Fibroblast of skin of abdomen (primary cell): ENCODE measurements at places on chromosomes 4 and X.

GRCh38 chr4:14404730-14405129, 597.6 kb upstream of the CPEB2 start:
- no peak for DNase-seq

DNA sequence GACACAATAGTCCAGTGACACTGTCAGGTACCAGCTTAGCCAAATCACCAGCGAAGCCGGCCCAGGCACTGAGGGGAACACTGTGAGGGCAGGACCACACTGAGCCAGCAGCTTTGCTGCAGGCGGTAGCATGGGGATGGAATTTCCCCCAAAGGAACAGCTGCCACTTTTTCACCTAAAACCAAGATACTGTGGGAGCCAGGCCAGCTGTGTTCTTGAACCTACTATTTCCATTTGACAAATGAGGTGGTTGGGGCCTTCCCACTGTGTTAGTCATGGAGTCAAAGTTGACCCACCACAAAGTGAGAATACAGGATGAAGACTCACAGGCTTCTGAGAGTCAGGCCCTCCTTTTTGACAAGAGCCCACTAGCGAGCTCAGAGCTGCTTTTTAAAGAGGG, 70.7 kb upstream of the SH3RF1 start:
- DNase-seq, result peak; percentile 84

DNA sequence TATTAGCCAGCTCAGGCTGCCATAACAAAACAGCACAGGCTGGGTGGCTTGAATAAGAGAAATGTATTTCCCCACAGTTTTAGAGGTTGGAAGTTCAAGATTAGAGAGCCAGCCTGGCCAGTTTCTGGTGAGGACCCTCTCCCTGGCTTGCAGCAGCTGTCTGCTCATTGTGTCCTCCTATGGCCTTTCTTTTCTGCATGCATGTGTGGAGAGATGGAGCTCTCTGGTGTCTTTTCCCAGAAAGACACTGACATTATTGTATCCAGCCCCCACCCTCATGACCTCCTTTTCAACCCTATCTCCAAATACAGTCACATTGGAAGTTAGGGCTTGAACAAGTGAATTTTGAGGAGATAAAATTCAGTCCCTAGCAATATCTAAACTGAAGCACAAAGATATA, 263.8 kb upstream of the PABPC4L start:
- DNase-seq, result no peak

DNA sequence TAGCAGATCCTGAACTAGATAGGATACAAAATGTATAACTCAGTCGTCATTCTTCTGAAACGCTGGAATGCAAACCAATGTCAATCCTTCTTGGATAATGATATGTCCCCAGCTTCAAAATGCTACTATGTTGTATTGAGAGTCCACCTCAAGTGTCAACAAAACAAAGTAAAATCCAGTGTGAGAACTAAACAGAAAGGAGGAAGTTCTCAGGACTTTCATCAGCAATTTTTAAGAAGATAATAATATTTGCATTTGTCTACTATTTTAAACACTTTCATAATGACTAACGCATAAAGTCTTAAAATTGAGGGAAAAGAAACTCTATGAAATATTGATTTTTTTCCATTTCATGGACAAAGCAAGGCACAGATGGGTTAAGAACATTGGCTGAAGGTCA, 36.3 kb downstream of the SOD3 start:
- DNase-seq, result no peak

DNA sequence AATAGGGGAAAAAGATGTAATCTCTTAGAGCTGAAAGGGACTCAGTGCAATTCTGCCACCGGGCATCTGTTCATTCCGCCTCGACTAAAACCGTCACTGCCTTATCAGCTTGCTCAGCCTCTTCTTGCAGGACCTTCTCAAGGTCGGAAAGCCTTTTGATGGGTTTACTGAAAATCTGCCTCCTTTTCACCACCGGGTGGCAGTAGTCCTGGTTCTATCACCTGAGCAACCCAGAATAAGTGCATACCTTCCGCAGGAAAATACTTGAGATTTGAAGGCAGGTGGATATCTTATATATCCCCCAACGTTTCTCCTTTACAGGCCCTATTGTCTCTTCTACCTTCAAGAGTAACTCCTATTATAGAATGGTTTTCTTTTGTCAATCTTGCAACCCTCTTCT, 103.4 kb upstream of the PAK3 start:
- DNase-seq, result peak; percentile 2

DNA sequence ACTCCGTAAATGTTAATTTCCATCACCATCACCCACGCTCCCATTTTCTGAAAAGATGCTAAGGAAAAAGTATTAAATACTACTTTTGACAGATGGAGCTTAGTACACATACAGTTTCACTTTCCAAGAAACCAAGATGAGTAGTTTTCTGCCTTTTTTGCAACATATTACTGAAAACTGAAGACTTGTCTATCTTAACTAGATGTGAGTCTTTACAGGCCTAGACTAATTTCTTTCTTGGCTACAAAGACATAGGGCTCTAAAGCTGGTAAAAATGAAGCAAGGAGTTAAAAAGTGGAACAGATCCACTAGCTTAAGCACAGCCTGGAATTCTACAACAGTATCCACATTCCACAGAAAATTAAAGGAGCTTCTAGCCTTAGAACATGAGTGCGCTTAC, 68.2 kb downstream of the ATP11C start:
- DNase-seq, result no peak

DNA sequence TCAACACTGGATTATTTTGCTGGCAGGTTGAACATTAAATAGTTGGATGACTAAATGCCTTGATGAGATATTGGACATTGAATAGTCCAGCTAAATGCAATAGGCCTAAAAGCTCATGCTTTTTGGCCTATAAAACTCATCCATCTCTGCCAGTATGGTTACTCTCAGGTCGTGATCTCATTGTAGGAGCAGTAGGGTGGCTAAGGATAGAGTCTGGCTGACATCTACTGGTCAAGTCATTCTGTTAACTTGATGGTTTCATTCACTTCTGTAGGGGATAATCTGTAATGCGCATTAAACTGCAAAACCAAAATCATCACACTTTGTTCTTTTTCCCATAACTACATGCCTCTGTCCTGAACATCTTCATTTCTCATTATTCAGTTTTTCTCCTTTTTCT, 227.0 kb downstream of the DKK2 start:
- peak; percentile 63 for DNase-seq

- DNase-seq, result no peak
Measured at GRCh38 chr4:1293991-1294390, 4.3 kb downstream of the MAEA start.

DNA sequence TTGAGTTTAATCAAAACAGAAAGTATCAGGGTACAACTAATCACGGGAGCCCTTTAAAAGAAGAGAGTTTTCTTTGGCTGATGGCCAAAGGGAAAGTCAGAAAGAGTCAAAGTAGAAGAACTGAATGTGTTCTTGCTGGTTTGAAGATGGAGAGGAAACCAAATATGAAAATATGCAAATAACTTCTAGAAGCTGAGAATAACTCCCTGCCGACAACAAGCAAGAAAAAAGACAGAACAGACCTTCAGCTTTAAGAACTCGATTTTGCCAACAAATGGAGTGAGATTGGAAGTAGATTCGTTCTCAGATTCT, 903.8 kb downstream of the STIM2 start:
- no peak for DNase-seq

DNA sequence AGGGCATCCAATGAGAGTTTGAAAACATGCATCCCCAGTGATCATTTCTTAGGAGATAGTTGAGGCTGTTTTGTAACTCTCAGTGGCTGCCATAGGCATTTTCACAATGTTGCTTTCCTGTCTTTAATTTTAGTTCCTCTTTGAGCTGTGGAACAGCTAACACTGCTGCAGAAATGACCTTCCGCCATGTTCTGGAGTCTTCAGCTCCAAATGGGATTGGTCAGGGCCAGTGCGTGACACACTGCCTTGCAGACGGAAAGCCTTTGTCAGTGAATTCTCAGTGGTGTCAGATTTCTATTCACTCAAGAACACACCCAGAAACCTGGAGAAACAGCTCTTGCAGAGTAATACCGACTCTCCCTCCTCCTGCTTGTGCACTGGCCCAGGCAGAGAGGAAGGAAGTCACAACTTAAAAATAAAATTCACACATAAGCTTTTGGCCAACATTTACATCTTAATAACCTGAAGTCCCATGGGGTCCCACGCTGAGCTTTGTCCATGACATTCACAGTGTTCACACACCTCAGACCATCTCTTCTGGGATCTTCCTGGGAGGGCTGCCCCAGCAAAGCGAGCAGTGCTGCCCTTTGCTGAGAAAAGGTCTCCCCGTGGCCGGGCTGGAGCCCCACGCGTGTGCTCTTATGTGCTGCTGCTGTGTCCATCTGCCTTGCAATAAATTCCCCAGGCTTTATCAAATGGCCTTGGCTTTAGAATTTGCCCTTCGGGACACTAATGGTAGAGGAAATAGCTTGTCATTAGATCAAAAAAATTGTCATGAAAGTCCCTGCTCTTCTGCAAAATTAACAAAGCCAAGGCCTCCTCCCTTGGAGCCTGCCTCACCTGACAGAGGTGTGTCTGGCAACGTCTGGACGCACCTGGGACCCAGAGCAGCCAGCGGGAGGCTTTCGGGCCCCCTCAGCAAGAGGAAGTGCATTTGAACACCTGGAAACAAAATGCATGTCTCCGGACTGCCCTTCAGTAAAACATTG, 126.8 kb downstream of the IRF2 start:
- DNase-seq, result peak; percentile 50

DNA sequence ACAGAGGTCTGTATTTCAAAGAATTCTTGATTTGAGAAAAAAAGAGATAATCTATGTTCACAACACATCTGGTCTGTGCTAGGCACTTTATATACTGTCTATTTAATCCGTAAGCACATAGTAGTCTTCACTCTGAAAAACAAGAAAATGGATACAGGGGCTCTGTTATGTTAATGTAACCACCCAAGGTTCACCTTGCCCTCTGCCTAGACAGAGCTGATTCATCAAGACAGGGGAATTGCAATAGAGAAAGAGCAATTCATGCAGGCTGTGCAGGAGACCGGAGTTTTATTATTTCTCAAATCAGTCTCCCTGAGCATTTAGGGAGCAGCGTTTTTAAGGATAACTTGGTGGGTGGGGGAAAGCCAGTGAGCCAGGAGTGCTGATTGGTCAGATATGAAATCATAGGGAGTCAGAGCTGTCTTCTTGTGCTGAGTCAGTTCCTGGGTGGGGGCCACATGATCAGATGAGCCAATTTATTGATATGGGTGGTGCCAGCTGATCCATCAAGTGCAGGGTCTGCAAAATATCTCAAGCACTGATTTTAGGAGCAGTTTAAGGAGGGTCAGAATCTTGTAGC, 92.9 kb upstream of the TNIP3 start:
- DNase-seq, result no peak

- peak; percentile 44 for DNase-seq
Measured at GRCh38 chr4:10703156-10703555, 18.6 kb upstream of the CLNK start.

GRCh38 chrX:149572743-149573142, 14.5 kb downstream of the MAGEA9B start:
- DNase-seq, result no peak

- no peak for DNase-seq
Measured at GRCh38 chr4:15898902-15899301, 39.6 kb downstream of the FGFBP1 start.

DNA sequence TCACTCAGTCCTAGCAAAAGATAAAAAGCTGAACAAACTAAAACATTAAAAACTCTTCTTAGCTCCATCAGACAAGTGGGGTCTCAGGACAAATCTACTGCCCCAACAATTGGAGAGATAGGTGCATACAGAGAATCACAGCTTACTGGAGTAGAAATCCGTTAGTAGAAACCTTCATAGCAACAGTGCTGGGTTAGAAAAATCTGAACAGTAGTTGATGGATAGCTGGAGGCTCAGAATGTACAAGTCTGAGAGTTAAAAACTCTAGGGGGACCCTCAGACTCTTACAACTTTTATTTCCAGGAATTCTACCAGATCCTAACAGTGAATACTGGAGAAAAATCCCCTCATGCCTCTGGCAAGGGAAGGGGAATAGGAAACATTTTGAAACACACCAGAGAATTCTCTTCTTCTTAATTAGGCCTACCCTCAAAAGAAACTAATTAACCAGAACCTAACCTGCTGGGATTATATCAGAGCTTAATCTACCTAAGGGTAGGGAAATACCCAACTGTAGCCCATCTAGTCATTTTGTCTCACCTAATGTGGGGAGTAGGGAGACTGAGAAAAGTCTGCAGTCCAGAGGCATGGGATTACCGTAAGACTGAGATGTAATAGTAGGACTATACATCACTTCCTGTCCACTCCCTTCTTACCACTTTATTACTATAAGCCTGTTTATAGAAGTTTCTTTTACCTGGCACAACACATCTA, 165.0 kb upstream of the CTSO start:
- DNase-seq, result no peak

DNA sequence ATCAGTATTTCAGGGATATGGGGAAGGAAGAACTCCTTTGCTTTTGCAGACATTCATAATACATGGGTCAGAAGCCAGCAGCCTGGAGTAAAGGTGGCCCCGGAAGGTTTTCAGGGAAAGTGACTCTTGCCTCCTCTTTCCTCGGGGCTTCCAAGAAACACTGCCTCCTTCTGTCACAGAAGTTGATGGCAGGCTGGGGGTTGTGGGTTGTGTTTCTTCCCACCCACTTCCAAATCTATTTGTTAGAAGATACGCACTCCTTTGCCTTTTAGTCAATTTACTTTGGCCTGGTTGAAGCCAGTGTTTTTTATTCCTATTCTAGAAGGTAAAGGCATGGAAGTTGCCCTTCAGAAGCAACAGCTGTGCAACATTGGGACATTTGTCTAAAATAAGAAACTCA, 19.7 kb downstream of the KIT start:
- no peak for DNase-seq
